Breast epithelium (tissue), 4 donors: ENCODE measurements at places on chromosomes 7 and 10.

- no peak for DNase-seq
These were observed 5.3 kb downstream of the FRMD4A start for GRCh38 chr10:14325325-14325955.

- DNase-seq: no peak
These were observed 289.5 kb downstream of the XPNPEP1 start for GRCh38 chr10:109633846-109634245.

DNA sequence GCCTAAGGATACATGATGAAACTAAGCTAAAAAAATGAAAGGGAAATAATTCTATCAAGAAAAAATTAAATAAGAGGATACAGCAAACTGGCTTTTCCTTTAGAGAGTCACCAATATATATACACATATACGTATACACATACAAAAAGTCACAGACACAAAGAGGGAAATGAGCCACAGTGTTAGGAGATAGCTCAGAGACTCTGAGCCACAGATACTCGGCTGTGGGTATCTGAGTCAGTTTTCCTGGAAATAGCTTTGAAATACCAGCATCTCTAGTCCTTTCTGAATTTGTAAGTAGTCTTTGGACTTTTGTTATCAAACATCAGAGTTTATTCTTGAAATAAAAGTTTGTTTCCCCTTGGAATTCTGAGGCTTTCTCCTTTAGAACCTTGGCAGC is 111.8 kb downstream of the TBXAS1 start:
- no peak for DNase-seq

- DNase-seq: no peak
These were observed 15.8 kb downstream of the BTBD16 start for GRCh38 chr10:122286867-122287266.

- DNase-seq: no peak
These were observed 164.1 kb upstream of the ADO start for GRCh38 chr10:62640411-62640810.

DNA sequence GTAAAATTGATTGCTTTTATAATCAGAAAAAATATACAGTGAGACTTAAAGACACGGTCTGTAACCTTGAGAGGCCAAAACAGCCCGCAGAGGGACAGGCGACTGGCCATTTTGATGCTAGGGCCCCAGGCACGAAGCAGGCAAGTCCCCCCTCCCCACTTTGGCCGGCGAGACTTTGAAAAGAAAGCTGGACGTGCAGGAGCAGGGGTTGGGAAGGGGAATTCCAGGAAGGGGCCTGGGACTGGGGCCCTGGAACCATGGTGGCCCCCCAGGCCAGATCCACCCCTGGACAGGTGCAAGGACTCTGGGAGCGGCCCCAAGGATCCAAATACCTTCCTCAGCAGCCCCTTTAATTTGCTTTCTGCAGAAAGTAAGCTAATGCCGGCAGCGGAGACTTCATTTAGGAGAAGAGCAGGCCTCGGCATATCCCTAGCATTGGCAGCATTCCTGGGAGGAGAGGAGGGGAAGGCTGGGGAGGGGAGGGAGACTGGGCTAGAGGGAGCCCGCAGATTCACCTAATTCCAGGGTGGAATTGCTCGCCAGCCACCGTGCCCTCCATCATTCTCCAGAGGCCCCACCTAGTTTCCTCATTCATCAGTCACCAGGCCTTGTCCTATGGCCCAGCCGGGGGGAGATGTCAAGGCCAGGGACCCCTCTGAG is 24.9 kb upstream of the TNRC18 start:
- DNase-seq: no peak

DNA sequence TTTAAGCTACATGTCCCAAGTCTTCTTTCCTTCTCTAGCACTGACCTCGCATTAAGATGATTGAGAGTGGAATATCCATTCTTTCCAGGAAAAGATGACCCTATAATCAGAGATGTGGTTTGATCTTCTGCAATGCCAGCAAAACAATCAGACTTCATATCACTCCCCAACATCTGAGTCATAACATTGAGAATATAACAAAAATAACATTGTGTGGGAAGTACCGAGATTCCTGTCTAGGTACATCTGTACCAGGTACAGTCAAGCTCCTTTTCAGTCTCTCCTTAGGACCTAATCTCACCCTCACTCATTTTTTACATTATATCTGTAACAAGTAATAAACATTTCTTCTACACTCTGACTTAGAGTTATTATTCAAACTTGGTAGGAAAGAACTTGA is 201.6 kb downstream of the LRRTM3 start:
- no peak for DNase-seq

GRCh38 chr7:136309407-136309806 is 332.2 kb upstream of the MTPN start:
- no peak for DNase-seq

- DNase-seq: peak; percentile 20
These were observed 42.1 kb downstream of the NEURL1 start for GRCh38 chr10:103535595-103535994.
